Gastroesophageal sphincter (tissue), 4 donors: ENCODE measurements at places on chromosomes 13 and 19.
A peak's percentile ranks its signal among the peaks of the same experiment; 100 is the strongest.

DNA sequence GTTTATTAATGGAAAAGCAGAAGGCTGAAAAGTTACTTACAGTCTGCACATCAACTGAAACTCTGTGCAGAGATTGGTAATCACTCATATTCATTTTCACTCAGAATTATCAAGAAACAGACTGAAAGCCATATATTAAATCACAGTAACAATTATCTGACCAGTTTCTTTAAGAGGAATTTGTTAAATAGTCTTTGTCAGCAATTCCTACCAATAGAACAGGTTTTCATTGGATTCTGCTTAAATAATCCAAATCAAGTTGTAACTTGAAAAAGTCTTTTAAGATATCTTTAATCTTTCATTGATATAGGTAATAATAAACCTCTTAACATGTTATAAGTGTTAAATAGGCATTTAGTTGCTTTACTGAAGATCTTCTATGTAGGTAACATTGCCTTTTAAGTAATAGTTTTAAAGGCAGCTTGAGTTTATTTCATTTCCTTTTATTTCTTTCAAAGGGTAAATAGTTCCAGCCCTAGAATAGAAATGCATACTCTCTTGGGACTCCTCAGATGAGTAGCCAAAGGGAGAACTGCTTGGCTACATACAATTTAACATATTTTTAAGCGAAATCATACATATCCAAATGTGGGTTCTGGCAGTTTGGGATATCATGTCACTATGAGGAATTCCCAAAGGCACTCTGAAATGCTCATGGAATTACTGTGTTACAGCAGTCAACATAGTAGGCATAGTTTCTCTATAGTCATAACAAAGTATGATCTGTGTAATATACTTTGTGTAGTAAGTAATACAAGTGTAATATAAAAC is 326.0 kb upstream of the SPRY2 start:
- ATAC-seq, result no peak

DNA sequence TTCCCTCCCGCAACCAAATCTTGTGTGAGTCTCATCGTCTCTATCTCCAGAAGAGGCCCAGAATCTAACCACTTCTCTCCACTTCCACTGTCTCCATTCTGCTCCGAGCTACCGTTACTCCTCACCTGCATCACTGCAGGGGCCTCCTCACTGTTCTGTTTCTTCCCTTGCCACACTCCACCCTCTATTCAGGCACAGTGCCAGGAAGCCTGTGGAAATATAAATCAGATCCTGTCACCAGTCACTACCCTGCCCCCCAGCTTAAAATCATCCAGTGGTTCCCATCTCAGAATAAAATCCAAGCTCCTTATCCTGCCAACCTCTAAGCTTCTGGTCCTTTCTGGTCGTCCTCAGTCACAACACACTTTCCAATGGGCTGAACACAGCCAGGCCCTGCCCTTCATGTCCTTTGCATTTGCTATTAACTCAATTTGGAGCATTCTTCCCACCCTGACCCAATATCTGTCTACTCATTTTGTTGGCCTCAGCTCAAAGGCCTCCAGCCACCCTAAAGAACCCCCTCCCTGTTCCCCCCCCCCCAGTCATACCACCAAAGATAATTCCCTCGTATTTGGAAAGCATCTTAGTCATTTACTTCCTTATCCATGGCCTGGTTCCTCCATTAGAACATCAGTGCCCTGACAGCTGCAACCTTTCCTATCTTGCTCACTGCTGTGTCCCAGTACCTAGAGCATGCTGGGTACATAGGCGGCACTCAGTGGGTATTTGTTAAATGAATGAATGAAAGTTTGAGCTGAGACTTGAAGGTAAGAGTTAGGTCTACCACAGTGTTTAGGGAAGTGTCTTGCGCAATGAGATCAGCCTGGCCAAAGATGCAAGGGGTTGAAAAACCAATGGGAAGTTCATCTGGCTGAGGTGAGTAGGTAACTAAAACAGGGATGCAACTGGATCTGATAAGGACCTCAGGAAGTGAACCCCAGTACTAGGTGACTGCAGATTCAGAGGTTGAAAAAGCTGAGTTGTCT is 24.4 kb downstream of the ZNF175 start:
- no peak for ATAC-seq

GRCh38 chr19:18700501-18701249 is 17.2 kb downstream of the CRTC1 start:
- peak; percentile 90 for ATAC-seq

DNA sequence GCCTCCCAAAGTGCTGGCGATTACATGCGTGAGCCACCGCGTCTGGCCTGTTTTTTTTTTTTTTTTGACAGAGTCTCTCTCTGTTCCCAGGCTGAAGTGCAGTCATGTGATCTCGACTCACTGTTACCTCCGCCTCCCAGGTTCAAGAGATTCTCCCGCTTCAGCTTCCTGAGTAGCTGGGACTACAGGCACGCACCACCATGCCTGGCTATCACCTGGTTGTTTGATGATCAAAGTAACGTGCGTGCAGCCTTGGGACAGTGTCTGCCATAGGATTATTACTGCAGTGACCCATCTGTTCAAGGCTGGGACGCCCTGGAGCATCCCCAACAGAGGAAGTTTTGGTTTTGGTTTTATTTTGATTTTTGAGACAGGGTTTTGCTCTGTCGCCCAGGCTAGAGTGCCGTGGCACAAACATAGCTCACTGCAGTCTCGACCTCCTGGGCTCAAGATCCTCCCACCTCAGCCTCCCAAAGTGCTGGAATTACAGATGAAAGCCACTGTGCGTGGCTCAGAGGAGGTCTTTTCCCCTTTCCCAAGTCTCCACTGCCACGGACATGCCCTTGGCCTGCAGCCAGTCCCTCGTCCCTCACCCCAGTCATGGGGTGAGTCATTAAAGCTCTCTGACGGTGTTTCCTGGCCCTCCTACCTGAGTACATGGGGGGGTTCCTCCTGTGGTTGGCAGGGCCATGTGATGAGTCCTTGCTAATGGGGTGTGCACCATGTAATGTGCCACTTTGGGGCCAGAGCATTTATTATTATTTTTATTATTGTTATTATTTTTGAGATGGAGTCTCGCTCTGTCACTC is 65.6 kb downstream of the IER2 start:
- ATAC-seq, result no peak

DNA sequence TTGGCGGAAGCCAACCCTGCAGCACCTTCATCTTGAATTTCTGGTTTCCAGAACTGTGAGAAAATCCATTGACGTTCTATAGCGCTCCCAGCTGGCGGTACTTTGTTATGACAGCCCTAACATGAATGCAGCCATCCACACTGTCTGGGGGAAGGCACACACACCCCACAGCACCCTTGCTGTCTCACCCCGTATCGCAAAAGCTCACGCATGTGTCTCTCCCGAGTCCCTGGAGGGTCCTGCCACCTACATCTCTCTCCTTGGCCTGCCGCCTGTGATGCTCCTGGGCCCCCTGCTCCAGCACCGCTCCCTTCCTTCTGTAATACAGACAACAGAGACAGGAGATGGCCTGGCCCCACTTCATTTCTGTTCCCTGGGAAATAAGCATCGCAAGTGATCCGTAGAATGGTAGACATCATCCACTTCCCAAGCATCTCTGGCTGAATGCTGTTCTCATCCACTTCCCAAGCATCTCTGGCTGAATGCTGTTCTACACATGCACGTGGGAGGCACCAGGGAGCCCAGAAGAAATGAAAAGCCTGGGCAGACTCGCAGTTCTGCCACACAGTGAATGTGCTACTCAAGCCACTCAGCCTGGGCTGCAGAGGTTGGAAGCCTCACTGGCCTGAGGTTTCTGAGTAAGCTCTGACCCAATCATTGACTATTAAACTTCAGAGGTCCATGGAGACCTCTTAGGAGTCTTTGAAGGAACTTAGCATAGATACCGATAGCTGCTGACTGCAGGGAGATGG is 29.6 kb downstream of the EPN1 start:
- ATAC-seq, result no peak

DNA sequence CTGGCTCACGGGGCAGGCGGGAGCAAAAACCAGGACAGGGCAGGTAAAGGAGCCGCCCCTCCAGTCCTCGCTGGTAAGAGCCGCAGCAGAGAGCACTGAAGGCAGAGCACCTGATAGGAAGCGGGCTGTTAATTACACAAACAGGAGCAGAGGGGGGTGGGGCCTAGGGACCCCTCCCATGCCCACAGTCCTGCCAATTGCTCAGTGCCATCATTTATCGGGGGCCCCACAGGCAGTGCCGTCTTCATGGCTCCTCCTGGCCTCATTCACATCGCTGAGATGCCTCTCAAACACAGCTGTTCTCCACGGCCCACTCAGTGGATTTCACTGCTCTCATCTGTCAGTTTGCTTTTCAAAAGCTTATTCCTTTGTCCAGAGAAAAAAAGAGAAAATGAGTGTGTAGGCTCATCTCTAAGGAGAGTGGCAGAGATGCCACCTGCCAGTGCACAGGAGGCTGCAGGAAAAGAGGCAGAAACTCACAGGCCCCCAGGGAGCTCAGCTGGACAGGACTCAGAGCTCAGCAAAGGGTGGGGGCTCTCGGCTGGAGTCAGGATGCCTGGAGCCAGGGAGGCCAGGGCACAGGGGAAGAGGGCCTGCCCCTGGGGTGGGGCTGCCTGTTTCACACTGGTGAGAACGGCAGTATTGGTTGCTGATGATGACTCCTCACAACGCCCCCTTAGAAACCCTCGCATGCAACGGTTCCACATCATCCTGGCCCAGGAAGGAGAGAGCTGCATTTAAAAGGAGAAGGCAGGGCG is 174.6 kb downstream of the COL4A1 start:
- ATAC-seq, result no peak

DNA sequence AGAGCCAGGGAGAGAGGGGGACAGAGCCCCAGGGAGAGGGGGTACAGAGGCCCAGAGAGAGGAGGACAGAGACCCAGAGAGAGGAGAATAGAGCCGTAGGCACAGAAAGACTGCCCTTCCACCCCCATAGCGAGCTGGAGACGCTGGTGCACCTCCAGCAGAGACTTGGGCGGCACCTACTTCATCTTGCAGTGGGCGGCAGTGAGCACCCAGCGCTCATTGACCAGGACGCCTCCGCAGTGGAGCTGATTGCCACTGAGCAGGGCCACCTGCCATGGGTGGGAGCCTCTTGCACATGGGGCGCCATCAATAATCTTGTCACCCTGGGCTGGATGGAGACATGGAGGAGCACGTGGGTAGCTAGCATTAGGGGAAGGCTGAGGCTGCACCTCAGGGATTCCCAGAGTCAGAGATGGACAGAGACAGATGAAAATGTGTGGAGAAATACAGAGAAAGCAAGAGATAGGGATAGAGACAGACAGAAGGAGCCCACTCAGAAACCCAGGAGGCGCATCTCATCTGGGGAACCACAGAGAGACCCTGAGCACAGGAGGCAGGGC is 2.0 kb downstream of the KLK7 start:
- ATAC-seq, result no peak

DNA sequence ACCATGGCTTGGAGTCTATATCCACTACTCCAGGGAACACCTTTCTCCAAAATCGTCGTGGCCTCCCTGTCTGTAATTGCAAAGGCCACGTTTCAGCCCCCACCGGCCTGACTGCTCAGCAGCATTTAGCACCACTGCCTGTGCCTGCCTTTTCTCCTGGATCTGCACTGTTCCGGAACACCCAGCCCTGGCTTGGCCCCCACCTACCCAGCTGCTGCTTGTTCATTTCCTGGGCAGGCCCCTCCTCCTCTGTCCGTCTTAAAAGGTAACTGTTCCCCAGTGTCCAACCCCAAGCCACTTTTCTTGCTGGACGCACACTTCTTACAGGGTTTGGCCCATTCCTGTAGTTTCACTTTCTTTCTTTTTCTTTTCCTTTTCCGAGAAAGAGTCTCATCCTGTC is 8.5 kb upstream of the SYT5 start:
- ATAC-seq, result no peak

DNA sequence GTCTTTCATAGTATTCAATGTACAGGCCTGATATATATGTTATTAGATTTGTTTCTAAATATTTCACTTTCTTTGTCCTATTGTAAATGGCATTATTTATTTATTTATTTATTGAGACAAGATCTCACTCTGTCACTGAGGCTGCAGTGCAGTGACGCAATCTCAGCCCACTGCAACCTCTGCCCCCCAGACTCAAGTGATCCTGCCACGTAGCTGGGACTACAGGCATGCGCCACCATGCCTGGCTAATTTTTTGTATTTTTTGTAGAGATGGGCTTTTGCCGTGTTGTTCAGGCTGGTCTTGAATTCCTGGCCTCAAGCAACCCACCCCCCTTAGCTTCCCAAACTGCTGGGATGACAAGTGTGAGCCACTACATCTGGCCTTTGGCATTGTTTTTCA is 5.4 kb upstream of the GAS6 start:
- ATAC-seq, result no peak

GRCh38 chr19:17027535-17027975 is 945 bp upstream of the CPAMD8 start:
- no peak for ATAC-seq

GRCh38 chr19:17748884-17749638 is 2.2 kb upstream of the FCHO1 start:
- no peak for ATAC-seq

- ATAC-seq, result no peak
Measured at GRCh38 chr13:48175185-48175584, 57.8 kb upstream of the ITM2B start.

DNA sequence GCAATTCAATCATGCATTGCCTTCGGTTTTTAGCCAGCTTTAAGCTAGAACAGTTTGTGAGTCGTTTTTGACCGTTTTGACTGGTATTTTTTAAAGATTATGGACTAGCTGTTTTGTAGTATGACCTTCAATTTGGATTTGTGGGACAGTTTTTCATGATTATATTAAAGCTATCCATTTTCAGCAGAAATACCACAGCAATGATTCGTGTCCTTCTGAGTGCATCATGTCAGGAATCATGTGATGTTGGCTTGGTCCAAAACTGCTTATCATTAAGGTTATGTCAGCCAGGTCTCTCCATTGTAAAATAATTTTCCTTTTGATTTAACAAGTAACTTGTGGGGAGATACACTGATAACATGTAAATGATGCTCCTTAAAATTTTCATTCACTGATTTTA is 229.0 kb downstream of the POSTN start:
- ATAC-seq, result no peak

- no peak for ATAC-seq
Measured at GRCh38 chr19:15328312-15328711, 4.0 kb downstream of the BRD4 start.

GRCh38 chr13:28013482-28013881 is 25.0 kb upstream of the URAD start:
- ATAC-seq, result no peak

GRCh38 chr19:33133438-33134031 is 1.6 kb downstream of the WDR88 start:
- no peak for ATAC-seq

GRCh38 chr19:32131005-32131404 is 214.4 kb upstream of the ZNF507 start:
- ATAC-seq, result no peak

- ATAC-seq, result no peak
Measured at GRCh38 chr19:3420909-3421619, 54.7 kb downstream of the NFIC start.

GRCh38 chr13:55440465-55441085 is 1700.1 kb upstream of the PRR20A start:
- ATAC-seq, result no peak
